ENCODE measurements at places on chromosomes 12 and 14.

GRCh38 chr14:96920023-96920422 is 122.8 kb downstream of the VRK1 start:
- DNase-seq = no peak

DNA sequence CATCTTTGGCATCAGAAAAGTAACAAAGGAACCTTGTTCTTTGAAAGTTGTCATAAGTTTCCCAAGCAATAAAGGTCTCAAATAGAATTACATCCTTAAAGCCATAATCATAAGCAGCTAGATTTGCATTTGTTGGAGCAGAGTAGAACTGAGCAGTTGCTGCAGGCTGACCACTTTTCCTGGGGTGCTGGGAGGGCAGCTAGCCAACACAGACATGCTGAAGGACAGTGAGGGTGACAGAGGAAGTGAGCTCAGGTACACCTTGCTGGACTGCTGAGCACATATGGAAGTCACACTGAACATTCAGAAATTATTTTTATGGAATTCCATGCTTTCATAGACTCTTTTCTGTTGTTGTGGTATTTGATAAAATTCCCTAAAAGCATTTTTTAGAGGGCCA is 66.2 kb downstream of the MARK3 start:
- DNase-seq = no peak

DNA sequence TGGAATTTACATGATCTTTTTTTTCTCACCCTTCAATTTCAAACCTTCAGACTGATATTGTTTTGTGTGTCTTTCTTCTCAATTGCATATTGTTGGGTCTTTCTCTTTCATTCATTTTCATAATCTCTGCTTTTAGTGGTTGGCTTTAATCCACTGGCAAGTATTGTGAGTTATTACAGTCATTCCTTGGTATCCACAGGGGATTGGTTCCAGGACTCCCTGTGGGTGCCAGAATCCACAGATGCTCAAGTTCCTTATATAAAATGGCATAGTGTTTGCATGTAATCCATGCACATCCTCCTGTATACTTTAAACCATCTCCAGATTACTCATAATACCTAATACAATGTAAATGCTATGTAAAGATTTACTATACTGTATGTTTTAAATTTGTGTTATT is 29.7 kb upstream of the PARP11 start:
- no peak for DNase-seq

GRCh38 chr12:3534511-3534910 is 43.5 kb downstream of the PRMT8 start:
- DNase-seq = no peak

Measured in activated CD4-positive, alpha-beta T cell treated with anti-CD3 and anti-CD28 coated beads, Interleukin-2, amount 50 U/mL, for 48 hours (primary cell).